Activated T-cell treated with anti-CD3 and anti-CD28 coated beads, Interleukin-2, amount 50 U/mL, for 4 hours (primary cell): ENCODE measurements at places on chromosomes 7 and 10.

- no peak for DNase-seq
Observed at GRCh38 chr7:150831851-150832250, 20.5 kb upstream of the AOC1 start.

DNA sequence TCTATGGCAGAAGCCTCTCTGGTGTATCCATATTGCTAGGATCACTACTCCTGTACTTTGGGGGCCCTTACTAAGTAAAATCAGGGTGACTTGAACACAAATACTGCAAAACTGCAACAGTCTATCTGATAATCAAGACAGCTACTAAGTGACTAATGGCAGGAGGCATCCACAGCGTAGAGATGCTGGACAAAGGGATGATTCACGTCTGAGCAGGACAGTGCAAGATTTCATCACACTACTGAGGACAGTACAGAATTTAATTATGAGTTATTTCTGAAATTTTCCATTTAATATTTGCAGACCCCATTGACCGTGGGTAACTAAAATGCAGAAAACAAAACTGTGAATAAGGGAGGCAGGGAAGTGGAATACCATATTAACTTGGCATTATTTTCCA is 10.4 kb downstream of the CUL2 start:
- DNase-seq: no peak

- DNase-seq: no peak
Observed at GRCh38 chr7:96719164-96719563, 9.5 kb upstream of the SEM1 start.

DNA sequence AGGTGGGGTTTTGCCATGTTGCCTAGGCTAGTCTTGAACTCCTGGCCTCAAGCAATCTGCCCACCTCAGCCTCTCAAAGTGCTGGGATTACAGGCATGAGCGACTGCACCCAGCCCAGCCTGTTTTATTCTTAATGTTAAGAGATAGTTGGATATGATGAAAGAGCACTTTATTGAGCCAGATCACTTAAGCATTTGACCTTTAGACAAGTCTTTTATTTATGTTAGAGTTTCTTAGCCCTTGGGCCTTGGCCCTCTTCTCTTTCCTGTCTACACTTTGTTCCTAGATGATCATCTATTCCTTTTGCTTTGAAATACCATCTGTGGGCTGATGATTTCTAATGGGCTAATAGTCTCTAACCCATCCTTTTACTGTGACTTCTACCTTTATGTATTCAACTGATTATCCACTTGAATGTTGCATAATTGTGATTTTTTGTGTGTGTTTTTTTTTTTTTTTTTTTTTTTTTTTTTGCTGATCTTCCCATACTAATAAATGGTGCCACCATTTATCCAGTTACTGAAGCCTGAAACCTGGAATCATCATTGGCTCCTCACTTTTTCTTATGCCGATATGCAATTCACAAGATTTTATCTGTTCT is 34.8 kb downstream of the BTRC start:
- DNase-seq: no peak

DNA sequence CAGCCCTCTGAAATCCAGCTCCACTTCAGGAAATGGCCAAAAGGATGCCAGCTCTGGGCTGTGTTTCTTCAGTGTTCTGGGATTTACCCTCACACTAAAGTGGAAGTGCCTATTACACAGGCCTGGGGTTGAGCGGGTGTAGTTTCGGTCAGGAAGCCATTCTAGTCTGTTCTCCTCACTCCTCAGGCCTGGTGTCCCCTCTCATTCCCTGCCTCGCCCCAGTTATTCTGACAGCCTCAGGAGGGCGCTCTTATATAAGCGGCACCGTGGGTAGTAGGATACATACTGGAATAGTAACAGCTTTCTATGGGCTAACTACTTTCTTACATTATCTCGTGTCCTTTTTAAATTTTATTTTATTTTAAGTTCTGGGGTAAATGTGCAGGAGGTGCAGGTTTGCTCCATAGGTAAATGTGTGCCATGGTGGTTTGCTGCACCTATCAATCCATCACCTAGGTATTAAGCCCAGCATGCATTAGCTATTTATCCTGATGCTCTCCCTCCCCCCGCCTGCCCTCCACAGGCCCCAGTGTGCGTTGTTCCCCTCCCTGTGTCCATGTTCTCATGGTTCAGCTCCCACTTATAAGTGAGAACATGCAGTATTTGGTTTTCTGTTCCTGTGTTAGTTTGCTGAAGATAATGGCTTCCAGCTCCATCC is 12.2 kb upstream of the LGI1 start:
- DNase-seq: no peak

GRCh38 chr7:102291056-102291915 is 4.6 kb downstream of the SH2B2 start:
- peak; percentile 36 for DNase-seq

GRCh38 chr10:10460451-10460850 is 557.2 kb upstream of the CELF2 start:
- no peak for DNase-seq
